ENCODE measurements at places on chromosomes 7 and 10.

GRCh38 chr10:67200913-67201564, 275.2 kb downstream of the LRRTM3 start:
- no peak for DNase-seq

DNA sequence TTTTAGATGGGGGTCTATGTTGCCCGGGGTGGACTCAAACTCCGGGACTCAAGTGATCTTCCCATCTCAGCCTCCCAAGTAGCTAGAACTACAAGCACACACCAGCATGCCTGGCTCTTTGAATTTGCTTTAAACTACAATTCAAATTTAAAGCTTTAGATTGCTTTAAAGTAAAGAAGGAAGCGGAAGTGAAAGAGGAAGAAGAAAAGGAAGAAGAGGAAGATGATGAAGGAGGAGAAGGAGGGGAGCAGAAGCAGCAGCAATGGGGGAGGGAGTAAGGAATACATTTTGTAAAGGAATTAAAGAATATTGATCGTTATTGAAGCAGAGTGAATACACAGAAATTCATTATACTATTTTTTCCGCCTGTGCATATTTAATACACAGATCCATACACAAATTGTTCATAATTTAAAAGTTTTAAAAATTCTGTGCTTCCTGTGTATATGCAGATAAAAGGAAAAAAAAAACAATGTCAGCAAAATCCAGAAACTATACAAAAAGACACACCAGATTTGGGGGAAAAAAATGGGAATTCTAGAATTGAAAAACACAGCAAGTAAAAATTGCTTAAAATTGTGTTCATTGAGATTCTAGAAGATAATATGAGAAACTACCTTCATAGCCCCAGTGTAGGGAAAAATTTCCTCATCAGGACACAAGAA, 60.8 kb upstream of the KCNMA1 start:
- no peak for DNase-seq

- no peak for DNase-seq
Observed at GRCh38 chr10:52747694-52748093, 24.9 kb downstream of the MBL2 start.

- DNase-seq = no peak
Observed at GRCh38 chr10:131266936-131267813, 44.3 kb downstream of the TCERG1L start.

- no peak for DNase-seq
Observed at GRCh38 chr7:67917437-67917755, 920.8 kb downstream of the TYW1 start.

GRCh38 chr7:95693551-95694333, 78.6 kb upstream of the DYNC1I1 start:
- no peak for DNase-seq

- no peak for DNase-seq
Observed at GRCh38 chr7:87538052-87538451, 62.6 kb upstream of the ABCB4 start.

- DNase-seq = no peak
Observed at GRCh38 chr7:44461387-44461786, 29.1 kb downstream of the NUDCD3 start.

DNA sequence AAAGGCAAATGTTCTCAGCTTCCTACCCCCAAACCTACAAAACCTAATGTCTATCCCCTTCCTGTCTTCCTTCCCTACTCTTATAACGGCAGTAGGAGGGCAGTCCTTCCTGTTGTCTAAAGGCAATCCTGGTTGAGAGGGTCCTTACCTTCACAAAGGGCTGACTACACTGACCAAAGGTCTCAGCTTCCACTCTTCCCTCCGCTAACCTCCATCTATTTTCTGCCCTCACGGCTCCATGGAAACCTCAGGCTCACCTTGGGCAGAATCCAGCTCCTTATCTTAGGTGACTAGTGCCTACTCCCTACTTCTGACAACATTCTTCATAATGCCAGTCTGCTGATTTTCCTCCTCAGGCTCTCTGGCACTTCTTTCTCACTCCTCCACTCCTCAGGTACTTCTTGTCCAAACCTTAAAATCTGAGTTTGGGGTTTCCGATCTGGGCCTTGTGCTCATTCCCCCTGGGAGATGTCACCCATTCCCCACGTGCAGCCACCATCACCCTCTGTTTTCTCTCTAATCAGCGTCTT, 542 bp downstream of the FBXL13 start:
- no peak for DNase-seq
